Stimulated activated naive CD4-positive, alpha-beta T cell (primary cell): ENCODE measurements at places on chromosomes 16 and 17.

GRCh38 chr17:45581860-45582259, 91.3 kb upstream of the PLEKHM1 start:
- DNase-seq, result no peak

DNA sequence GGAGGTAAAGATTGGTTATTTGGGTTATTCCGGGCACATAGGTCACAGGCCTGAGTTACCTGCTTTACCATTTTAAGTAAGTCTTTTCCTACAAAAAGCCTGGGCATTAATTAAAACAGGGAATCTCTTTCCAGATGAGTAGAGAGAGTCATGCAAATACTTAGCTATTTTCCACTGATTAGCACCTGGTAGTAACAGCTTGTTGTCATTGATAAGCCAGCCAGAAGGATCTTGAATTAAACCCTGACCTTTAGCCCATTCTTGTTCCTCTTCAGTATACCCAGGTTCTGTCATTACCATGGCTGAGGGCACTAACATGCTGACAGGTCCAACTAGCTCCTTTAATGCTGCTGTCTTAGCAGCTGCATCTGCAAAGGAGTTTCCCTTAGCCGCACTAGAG, 44.4 kb upstream of the ARL4D start:
- no peak for DNase-seq

- DNase-seq, result no peak
Observed at GRCh38 chr17:51398128-51398525, 137.8 kb downstream of the UTP18 start.

DNA sequence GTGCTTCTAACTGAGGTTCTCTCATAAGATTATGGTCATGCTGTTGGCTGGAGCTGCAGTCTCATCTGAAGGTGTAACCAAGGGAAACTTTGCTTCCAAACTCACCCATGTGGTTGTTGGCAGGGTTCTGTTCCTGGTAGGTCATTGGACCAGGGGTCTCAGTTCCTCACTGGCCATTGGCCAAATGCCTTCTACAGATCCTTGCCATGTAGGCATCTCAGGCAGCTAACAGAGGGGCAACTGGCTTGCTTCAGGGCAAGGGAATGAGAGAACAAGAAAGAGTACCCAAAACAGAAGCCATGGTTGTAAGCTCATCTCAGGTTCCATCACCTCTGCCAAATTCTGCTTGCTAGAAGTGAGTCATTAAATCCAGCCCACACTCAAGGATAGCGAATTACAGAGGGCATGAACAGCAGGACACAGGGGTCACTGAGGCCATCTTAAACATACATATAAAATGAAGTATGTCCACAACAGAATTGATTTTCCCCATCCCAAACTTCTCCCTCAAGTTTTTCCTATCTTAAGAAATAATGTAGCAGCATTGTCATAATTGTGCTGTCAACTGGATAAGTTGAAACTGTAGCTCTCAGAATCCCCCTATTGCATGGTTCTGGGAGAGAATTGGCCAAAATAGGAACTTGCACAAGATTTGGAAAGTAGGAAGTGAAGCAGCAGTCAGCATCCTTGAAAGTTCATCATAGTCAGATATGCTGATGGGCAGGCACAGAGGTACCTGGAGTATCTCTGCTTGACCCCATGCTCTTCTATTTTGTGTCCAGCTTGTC, 42.4 kb upstream of the CES5A start:
- DNase-seq, result no peak
